ENCODE measurements at places on chromosomes 2 and 18.
A peak's percentile ranks its signal among the peaks of the same experiment; 100 is the strongest.

DNA sequence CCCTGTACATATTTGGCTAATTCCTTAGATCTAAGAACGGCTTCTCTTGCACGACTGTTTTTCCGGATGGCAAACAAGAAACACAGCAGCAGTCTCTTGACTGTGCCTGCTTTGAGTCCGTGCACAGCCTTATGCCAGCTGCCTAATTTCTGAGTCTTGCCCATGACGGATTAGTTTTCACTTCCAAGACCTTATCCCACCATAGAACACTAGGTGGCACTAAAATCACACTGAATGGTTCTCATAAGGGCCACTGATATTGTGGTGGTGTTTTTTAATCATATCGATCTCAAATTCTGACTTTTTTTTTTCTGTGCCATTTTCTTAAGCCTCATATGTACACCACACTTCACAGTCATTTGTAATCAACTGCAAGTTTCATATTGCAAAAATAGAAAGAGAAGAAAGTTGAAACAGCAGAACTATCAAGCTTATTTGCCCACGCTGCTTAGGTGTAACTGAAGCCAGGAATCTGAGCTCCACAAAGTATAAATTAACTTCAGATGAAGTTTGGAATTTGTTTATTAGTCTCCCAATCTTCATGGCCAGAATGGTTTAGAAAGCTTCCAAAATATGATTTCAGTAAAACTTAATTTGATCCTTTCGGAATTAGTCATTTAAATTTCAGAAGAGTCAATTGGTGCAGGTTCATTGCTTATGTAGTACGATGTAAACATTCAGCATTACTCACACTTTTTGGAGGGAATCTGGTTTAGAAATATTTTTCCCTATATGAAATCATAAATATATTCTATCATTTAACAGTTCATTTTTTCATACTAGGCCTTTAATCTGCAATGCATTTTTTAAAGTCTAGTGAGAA, 45.5 kb upstream of the SCN7A start:
- DNase-seq, result peak; percentile 5

- no peak for DNase-seq
Observed at GRCh38 chr18:48754993-48755473, 195.7 kb downstream of the SMAD7 start.

GRCh38 chr18:62957885-62958472, 242.6 kb downstream of the PHLPP1 start:
- peak; percentile 9 for DNase-seq

GRCh38 chr2:1226766-1227165, 186.5 kb upstream of the TPO start:
- no peak for DNase-seq

GRCh38 chr18:49446481-49446880, 14.0 kb downstream of the DYM start:
- no peak for DNase-seq

DNA sequence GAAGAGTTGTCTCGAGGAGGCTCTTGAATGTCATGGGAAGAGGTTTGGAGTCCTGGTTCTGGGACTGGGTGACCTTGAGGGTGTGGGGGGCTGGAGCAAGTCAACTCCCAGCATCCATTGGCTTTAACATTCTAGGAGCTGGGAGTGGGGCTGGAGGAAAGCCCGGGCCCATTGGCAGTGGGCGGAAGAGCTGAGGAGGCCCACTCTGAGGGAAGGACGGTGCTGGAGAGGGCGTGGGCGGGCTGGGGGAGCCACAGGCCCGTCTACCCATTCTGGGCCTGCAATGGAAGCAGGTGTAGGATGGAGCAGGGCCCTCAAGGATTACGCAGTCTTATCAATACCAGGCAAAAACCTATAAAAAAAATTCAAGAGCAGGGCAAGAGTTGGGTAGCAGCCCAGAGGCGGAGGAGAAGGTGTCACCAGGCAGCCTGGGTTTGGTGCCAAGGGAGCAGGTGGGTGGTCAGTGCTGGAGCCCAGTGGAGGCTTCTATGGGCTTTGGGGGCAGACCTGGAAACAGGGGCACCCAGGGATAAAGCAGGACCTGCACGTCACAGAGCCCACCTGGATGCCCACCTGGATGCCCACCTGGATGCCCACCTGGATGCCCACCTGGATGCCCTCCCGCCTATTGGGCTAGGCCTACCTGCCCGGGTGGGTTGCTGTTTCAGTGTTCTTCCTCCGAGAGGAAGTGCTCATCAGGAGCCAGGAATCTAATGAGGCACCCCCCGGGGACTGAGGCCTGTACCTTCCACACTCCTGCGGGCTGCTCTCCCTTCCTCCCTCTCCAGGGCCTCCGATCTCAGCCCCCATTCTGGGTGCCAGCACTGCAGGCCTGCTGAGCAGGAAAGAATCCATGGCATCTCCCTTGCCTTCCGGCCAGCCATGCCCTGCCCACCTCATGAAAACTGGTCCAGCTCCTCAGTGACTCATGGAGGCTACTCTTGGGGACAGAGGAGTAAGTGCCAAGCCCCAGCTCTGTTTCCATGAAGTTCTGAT, 71.3 kb downstream of the CTIF start:
- no peak for DNase-seq

- no peak for DNase-seq
Observed at GRCh38 chr2:178420463-178420999, 30.4 kb downstream of the PRKRA start.
